ENCODE measurements at places on chromosomes 16 and 17.

- H3K4me1 ChIP-seq = no peaks in the 10 kb centered on the region
- no peak overlapping the region for H3K4me3 ChIP-seq
- H3K27me3 ChIP-seq = no peaks in the 10 kb centered on the region
- DNase-seq = no peak
- no peak overlapping the region for H3K27ac ChIP-seq
Observed at GRCh38 chr17:8563024-8563776, 67.3 kb downstream of the MYH10 start.

DNA sequence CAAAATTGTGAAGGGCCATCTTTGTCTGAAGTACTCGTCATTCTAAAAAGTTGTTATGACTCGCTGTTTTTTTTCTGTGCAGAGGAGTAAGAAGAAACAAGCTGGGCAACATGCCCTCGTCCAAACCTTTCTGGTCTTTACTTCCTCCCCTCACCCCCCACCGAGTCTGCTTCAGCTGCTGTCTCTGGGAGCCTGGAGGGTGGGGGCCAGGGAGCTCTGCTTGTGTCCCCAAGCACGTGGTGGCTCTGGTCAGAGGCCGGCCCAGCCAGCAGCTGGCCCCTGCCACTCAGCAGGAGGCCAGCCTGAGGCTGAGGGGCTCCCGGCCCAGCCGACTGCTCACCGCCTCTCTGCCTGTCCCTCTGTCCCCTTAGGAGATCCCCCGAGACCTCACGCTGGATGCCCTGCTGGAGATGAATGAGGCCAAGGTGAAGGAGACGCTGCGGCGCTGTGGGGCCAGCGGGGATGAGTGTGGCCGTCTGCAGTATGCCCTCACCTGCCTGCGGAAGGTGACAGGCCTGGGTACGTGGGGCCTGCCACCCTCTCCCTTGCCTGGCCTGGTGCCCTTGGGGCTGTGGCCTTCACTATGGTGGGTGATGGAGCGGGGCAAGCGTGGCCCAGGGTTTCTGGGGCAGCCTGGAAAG lies 53.7 kb upstream of the LGALS9 start:
- no peak for DNase-seq
- H3K27ac ChIP-seq = peak overlapping the region; percentile 44
- no peaks in the 10 kb centered on the region for H3K36me3 ChIP-seq
- H3K4me1 ChIP-seq = no peaks in the 10 kb centered on the region
- H3K27me3 ChIP-seq = no peaks in the 10 kb centered on the region

- H3K36me3 ChIP-seq = no peaks in the 10 kb centered on the region
- DNase-seq = peak; percentile 81
- no peak overlapping the region for H3K4me3 ChIP-seq
- H3K27ac ChIP-seq = peak overlapping the region; percentile 50
Observed at GRCh38 chr16:87895641-87896141, 26.4 kb upstream of the SLC7A5 start.

DNA sequence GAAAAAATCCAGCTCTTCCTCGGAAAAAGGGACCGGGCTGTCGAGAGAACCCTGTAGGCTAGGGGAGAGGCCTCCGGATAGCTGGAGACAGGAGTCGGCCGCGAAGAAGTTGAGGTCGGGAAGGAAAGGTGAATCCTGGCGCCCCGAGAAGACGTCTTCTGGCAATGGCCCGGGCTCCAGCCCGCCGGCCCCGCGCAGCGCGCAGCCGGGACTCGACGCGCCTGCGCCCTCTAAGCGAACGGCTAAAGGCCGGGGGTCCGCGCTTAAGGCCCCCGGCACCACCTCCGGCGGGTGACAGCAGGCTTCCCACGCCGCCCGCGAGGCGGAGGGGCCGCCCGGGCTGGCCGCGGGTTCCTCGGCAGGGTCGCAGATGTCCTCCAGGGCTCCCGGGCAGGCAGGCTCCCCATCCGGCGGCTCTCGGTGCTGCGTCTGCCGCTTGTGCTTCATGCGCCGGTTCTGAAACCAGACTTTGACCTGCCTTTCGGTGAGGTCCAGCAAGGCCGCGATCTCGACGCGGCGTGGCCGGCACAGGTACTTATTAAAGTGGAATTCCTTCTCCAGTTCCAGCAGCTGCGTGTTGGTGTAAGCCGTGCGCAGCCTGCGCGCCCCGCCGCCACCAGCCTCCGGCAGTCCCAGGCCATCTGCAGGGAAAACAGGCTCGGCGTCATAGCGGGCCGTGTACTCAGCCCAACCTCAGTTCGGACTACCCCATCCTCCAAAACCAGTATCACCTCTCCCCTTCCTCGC lies 1.6 kb downstream of the HOXB2 start:
- no peaks in the 10 kb centered on the region for H3K36me3 ChIP-seq
- no peaks in the 10 kb centered on the region for H3K27me3 ChIP-seq
- H3K4me1 ChIP-seq = no peaks in the 10 kb centered on the region
